AG04450 (cell line): ENCODE measurements at places on chromosomes 11 and 22.
A peak's percentile ranks its signal among the peaks of the same experiment; 100 is the strongest.

GRCh38 chr11:44306052-44306917, 3.7 kb downstream of the ALX4 start:
- DNase-seq, result no peak

GRCh38 chr11:60706931-60707330, 7.5 kb downstream of the MS4A8 start:
- DNase-seq, result no peak

GRCh38 chr11:63405114-63405513, 35.5 kb downstream of the SLC22A9 start:
- DNase-seq, result no peak

DNA sequence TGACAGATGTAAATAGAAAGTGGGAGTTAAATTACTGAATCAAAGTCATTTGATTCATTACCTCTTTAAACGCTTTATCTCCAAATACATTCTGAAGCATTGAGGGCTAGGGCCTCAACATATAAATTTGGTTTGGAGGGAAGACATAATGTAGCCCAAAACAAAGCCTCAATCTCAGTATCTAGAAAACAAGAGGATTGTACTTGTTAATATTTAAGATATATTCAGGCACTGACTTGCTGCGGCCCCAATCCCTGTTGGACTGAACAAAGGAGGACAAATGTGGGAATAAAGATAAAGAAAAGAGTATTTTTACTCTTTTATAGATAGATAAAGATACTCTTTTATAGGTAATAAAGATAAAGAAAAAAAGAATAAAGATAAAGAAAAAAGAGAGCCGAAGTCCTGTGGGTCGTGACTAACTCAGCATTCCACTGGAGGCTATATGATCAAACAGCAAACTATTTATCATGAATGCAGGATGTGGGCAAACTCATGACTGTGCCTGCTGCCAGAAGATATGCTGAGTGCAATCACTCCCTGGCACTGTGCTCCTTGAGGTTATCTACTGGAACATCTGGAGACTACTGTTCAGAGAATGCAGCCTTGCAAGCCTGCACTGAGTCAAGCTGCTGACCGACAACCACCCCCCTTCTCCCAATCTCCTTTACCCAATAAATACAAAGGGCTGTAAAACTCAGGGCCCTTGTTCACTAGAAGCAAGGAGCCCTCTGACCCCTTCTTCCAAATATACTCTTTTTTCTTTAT, 6.9 kb downstream of the OR10V1 start:
- DNase-seq, result peak; percentile 13

DNA sequence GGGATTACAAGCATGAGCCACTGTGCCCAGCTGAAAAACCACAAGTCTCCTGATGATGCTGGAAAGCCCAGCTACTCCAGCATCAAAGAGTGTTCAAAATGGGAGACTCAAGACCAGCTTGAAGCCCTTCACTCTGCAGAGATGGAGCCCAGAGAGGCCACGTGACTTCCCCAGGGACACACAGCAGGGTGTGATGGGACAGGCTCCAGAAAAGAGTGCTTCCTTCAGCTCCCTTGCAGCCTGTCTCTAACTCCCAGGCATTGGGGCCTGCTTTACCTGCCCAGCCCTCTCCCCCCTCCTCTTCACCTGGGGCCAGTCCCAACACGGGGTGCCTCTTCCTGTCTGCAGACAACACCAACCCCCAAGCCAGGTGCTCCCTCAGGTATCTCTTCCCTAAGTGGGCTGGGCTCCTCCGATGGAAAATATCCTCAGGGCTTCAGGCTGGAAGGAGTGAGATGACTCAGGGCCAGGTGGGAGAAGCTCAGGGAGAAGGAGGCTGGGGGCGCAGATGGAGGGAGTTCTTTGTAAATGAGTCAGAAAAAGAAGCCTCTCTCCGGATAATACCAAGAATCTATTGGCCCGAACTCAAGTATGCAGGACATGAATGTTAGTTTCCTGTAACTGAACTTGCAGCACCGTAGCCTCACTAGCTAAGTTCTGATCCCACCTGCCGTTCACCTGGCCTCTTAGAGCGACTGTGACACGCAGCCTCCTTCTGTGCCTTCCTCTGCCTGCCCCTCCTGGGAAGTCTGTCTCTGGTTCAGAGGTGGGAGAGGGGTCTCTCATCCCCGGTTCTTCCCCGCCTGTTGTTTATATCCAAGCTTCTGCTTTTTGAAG, 326.6 kb downstream of the MN1 start:
- peak; percentile 79 for DNase-seq

DNA sequence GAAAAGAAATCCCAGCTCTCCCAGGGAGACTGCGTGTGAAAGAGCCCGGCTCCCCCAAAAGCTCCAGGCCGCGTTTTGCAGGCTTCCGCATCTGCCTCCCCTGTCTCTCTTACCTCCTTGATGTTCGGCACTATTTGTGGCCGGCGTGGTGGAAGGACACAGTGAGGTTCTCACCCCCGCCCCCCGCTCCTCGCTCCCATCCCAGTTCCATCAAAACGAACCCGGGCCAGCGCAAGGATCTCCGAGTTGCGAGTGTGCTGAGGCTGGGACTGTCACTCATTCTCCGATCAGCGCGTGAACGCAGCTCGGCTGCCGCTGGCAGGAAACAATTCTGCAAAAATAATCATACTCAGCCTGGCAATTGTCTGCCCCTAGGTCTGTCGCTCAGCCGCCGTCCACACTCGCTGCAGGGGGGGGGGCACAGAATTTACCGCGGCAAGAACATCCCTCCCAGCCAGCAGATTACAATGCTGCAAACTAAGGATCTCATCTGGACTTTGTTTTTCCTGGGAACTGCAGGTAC, at the start of gene NCAM1:
NCAM1 (plus strand) TSS at position 275 of the 523 bp plus-strand sequence.
- DNase-seq, result no peak

DNA sequence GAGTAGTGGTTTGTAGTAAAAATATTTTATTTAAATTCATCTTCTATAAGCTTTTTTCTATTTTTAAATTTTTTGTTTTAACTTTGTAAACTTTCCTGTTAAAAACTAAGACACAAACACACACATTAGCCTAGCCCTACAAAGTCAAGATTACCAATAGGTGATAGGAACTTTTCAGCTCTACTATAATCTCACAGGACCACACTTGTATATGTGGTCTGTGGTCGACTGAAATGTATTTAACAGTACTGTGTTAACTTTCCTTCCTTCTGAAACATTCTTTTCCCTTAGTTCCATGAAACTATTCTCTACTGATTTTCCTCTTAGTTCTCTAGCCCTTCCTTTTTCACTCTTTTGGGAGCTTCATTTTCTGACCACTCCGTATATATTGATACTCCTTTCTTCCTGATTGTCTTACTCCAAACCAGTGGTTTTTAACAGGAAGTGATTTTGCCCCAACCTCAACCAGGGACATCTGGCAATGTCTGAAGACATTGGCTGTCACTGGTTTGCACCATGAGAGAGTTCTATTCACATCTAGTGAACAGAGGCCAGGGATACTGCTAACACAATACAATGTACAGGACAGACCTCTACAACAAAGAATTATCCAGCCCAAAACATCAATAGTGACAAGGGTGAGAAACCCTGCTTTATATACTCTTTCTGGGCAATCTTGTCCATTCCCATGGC, 8.8 kb downstream of the ZW10 start:
- DNase-seq, result no peak

DNA sequence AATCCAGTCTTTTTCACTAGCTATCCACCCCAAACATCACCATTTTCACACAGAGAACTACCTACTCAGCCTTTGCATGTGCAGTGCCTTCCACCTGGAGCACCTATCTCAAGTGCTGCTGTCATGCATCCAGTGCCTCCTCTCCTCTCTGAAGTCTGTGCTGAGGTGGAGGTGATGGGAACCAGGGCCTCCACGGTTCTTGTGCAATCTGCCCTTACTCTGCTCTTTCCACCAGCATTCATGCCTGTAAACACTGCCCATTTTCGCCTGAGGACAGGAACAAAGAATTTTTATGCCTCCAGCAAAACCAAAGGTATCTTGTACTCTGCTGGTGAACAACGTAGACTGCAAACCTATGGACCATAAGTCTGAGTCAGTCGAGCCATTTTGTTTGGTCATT, 27.0 kb downstream of the PITPNB start:
- no peak for DNase-seq

DNA sequence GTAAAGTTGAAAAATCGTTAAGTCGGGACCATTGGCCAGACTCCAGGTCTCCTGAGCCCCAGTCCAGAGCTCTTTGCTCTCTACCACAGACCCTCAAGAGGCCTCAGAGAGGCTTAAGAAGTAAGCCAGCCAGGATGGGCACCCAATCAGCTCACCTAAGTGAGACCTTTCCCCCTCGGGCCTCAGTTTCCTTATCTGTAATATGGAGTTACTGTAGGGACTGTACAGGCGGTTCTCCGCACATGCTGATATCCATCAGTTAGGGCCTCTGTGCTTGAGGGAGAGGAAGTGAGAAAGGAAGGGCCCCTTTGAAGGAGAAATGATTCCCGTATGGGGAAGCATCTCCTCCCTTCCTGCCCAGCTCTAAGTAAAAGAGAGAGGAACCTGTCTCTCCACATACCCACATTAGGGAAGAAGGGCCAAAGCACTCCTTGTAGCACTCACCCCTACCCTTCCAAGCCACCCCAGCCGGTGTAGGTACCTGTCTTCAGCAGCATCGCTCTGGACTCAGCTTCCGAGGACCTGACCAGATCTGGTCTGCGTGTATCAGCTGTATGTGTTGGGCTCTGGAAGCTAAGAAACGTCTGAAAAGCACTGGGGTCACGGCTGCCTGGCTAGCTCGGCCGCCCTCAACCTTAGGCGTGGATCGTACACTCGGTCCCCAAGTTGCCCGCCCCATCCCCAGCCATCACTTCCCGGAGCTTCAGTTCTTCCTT, 653 bp downstream of the NAGA start:
- DNase-seq, result no peak

DNA sequence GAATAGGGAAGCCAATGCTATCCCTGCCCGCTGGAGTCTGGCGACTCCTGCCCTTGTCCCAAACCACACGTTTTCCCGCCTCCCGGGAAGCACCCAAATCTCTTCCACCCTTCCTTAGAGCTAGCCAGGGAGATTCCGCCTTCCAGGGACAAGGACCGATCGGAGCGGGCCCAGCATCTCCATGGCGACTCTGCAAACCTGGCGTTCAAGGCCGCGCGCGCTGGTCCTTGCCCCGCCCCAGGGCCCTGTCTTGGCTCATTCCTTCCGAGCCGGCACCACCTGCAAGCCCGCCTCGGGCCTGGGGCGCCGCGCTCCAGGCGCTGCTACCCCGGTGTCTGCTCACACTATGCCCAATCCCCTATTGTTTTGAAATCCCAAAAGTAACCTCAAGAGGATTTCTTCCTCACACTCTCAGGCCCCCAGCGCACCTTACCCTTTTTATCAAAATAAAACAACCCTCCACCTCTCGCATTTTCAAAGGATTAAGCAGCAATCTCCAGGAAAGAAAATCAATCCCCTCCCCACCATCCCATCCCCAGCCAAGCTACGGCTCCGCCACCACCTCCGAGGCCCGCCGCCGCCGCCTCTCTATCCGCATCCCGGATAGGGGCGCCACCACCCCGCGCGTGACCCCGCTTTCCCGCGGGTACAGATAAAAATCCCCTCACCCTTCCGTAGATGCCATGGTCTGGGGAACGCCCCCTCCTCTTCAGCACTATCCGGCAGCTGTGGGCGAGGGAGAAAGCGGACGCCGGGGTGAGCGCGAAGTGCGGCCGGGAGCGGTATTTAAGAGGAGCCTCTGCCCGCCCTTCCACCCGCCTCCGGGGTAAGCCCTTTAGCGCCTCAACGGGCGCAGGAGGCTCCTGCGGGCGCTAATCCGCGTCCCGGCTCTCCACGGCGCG, 825 bp downstream of the SLC1A2 start:
- no peak for DNase-seq

GRCh38 chr11:130601141-130601540, 152.7 kb downstream of the ADAMTS15 start:
- DNase-seq, result no peak

DNA sequence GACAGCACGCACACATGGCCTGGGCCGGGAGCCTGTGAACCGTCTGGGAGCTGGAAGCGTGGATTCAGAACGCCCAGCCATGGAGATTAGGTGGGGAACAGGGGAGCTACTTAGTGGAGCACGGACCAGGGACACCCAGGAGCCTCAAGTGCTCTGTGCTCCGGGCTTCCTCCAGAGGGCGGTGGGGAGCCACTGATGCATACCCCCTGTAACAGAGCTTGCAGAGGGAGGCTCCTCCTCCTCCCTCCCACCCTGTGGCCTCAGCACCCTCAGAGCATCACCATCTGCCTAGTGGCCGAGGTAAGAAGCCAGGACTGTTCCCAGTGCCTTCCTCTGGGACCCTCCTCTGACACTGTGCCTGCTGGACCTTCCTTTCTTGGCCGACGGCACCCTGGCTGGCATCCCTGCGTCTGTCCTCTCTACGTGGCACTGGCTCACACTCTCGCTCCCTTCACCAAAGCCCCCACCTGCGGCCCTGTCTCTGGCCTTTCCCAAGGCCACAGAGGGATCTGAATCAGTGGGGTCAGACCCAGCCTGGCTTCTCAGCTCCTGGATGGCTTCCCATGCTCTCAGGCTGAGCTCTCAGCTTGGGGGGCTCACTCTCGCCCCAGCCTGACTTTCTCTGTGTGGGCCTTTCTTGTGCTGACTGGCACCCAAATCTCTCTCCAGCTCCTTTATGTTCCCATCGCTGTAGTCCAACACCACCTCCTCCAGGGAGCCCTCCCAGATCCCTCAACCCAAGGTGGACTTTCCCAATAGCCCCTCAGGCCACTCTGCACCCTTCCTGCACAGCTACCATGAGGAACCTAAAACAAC, 780.9 kb downstream of the BRD1 start:
- DNase-seq, result no peak

- DNase-seq, result no peak
Observed at GRCh38 chr22:39110631-39111561, 13.9 kb downstream of the APOBEC3H start.

- no peak for DNase-seq
Observed at GRCh38 chr11:134252346-134253187, 585 bp downstream of the THYN1 start.

- no peak for DNase-seq
Observed at GRCh38 chr11:128590587-128590986, 3.2 kb upstream of the ETS1 start.

- DNase-seq, result no peak
Observed at GRCh38 chr11:7143908-7144307, 55.1 kb downstream of the RBMXL2 start.

DNA sequence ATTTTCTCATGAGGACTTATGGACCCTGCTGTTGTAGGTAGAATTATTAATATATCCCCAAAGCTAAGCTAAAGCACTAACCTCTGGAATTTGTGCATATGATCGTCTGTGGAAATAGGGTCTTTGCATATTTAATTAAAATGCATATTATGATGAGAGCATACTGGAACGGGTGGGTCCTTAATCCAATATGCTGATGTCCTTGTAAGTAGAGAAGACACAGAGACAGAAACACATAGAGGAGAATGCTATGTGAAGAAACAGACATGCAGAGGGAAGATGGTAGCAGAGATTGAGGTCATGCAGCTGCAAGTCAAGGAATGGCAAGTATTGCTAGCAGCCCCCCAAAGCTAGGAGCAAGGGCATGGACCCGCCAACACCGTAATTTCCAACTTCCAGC, 439.2 kb downstream of the LRRC4C start:
- DNase-seq, result no peak

DNA sequence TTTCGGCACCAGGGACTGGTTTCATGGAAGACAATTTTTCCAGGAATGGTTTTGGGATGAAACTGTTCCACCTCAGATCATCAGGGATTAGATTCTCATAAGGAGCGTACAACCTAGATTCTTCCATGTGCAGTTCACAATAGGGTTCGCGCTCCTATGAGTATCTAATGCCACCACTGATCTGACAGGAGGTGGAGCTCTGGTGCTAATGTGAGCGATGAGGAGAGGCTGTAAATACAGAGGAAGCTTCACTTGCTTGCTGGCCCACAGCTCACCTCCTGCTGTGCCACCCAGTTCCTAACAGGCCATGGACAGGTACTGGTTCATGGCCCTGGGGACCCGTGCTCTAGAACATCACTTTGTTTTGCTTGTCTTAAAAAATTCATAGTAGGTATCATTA, 41.8 kb upstream of the AMPD3 start:
- no peak for DNase-seq
